ENCODE measurements at places on chromosomes 5 and 9.

GRCh38 chr5:140295414-140295813 is 7.5 kb downstream of the PFDN1 start:
- DNase-seq, result peak; percentile 92

DNA sequence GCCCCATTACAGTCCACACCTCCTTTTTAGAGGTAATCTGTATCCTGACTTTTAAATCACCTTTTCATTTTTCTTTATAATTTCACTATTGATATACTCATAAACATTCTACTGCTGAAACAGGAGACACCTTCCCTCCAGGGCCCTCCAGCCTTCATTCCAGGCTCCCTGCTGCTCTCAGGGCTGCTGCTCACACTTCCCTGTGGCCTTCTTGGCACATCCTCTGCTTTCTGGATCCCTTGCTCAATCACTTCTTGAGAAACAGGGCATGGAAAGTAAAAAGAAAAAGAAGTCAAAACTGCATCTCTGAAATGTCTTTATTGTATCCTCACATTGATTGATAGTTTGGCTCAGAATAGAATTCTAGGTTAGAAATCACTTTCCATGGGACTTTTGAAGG is 19.3 kb upstream of the WNT8A start:
- no peak for DNase-seq

- DNase-seq, result peak; percentile 58
These were observed 10.4 kb upstream of the TRIM14 start for GRCh38 chr9:98129451-98129881.

DNA sequence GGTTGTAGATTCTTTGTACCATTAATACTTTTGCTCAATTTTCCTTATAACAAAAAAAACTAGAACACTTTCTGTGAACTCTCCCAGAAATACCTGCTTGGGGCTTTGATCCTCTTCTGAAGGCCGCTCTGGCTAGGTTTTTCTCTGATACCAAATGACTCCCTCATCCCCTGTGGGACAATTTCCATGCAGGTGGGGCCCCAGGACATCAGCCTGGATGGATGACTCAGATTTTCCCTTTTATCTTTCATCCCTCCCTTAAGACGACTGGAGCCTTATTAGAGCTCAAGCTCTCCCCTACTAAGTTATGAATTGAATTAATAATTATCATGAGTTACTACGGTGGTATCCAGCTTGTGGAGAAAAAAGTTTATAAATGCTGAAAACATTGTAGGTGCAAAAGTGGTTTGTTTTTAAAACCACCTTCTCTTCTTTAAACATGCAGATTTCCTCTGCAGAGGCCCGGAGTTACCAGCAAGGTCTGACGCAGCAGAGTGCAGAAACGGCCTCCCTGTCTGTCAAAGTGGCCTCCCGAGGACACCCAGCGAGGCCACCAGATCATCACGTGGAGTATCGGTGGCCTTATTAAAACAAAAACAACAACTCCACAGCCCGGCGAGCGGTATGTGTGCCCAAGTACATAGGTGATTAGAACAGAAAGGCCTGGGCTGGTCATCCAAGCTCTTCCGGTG is 50.8 kb upstream of the IRX4 start:
- DNase-seq, result no peak

- peak; percentile 20 for DNase-seq
These were observed 63.3 kb upstream of the SLCO6A1 start for GRCh38 chr5:102561894-102562760.
